Bronchial epithelial cell (primary cell): ENCODE measurements at places on chromosomes 5 and 9. TPM values are rescaled to one million over a fixed set of nuclear protein-coding genes. Genes with fewer than 3 reads are reported as not detected.

The BAAT gene
- 0.13 and 0.26 TPM in 2 replicates for total RNA-seq

DNA sequence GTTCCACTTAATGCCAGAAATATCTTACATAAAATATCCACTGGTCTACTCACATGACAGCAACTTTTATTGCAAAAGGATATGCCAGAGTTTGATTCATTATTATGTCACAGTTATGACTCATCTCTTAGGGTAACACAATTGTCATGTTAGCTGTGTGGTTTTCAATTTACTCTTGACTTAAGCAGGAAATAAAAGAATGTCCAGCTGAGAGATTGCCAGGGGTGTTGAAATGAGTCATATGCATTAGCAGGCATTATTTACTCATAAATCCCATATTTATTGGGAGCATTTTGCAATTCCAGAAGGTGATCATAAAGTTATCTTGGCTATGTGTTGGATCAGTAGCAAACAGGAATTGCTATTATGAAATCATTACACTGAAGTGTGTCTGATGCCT, 1164.6 kb upstream of the CDH18 start:
- peak; percentile 100 for DNase-seq

The SNX18 gene
- 25.8 and 42.1 TPM in 2 replicates for total RNA-seq

- DNase-seq, result no peak
These were observed 415.7 kb downstream of the PLK2 start for GRCh38 chr5:58044166-58044565.

DNA sequence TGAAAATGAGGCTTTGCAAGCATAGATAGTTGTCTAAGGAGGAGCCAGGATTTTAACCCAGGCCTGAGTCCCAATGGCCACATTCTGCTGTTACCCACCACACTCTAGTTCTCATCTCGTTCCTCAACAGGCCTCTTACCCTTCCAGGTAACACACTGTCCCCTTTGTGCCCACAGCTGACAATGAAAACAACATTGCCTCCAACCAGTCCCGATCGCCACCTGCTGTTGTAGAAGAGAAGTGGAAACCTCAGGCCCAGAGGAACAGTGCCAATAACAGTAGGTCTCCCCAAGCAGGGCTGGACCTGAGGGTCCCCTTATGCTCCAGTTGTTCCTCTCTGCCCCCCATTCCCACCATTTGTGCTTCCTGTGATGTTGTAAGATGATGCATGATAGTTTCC, 30.4 kb downstream of the AMBP start:
- peak; percentile 8 for DNase-seq

DNA sequence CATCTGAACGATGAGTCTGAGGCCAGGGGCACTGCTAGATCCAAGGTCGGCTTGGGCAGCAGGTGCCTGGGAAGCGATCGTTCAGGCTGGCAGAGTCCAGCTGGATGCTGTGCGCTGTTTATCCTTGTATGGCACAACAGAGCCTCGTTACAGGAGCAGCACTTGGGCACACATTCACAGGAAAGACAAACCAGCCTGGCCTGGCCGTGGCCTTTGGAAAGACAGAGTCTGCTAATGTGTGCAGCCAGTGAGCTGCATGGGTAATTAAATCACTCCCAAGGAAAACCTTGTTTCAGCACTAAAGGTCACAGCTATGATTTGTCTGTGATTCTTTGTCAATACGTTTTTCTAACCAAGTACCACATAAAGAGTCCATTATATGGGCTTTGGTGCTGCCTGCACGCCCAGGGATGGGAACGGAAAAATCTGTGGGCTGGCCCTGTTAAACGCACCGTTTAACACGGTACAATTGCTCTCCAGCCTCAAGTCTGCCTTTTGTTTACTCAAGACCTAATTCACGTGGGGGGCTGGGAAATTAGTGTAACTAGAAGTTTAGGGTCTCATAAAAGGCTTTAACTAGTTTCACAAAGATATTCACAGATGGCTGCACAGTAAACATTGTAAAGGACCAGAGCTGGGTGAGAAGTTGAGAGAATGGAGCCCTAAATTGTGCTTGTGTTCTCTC, 509.3 kb downstream of the KDM4C start:
- DNase-seq, result no peak

DNA sequence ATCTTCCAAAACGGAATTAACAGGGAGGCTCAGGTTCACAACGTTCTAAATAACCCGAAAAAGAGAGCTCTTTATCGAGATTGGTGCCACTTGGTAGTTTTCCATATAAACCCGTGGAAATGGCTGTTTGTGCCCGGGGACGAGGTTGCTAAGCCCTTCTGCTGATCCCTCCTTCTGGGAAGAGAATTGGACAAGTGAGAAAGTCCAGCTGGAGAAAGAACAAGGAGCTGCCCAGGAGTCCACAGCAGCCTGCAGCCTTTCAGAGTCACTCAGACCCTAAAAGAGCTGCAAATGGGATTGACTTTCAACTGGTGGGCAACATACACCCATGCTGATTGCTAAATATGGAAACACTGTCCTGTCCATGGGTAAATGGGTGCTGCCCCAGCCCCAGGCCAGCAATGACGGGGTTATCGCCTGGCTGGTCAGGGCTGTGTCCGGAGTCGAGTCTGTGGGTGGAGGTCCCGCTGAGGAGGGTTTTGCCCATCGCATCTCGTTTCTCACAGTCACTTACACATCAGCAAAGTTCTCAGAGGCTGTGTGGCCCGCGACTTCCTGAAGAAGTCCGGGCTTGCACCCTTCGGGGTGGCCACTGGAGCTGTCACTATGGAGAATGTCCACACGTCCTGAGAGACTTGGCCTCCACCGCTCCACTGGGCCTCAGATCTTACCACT, 40.7 kb upstream of the HSD17B3 start:
- no peak for DNase-seq

DNA sequence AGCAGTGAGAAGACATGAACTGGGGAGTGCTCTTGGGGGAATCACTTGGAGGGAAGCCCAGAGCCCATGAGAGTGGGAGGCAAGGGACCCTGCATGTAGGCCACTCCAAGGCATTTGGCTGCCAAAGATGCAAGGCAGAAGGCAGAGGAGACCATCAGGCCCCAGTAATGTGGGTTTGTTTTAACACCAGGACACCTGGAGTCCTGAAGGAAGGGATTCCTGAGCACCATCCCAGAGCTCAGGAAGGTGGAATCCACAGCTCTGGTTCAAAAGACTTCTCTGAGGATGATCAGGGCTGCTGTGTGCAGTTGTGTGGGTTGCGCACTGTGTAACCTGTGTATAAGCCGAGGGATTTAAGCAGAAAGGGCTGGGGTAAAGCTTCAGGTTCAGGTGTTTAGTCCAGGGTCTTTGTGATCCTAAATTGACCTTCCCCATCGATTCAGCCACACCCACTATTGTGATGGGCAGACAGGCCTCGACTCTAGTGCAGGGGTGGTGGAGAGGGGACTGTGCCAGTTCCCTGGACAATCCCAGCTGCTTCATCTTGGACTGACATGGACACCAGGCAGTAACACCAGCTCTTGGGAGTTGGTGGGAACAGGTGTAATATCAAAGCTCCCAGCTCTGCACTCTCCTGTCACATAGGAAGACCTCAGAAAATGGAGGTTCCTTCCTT, 11.0 kb downstream of the B4GALT7 start:
- no peak for DNase-seq

DNA sequence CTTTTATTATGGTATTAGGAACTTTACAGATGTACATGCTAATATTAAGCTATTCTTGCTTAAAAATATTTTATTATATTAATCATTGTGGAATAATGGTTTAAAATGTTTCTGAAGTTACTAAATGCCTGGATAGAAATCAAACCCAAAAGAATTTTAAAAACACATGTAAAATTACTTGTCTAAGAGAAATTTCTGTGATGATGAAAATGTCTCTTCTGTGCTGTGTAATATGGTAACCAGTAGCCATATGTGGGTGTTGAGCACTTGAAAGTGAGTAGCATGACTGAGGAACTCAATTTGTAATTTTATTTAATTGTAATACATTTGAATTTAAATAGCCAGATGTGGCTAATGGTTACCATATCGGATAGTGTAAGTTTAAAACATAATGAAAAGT, 66.7 kb upstream of the HSPB3 start:
- DNase-seq, result no peak

The PPP3R2 gene
- not detected in 2 replicates for total RNA-seq

The CBY3 gene
- total RNA-seq, result not detected in 2 replicates

DNA sequence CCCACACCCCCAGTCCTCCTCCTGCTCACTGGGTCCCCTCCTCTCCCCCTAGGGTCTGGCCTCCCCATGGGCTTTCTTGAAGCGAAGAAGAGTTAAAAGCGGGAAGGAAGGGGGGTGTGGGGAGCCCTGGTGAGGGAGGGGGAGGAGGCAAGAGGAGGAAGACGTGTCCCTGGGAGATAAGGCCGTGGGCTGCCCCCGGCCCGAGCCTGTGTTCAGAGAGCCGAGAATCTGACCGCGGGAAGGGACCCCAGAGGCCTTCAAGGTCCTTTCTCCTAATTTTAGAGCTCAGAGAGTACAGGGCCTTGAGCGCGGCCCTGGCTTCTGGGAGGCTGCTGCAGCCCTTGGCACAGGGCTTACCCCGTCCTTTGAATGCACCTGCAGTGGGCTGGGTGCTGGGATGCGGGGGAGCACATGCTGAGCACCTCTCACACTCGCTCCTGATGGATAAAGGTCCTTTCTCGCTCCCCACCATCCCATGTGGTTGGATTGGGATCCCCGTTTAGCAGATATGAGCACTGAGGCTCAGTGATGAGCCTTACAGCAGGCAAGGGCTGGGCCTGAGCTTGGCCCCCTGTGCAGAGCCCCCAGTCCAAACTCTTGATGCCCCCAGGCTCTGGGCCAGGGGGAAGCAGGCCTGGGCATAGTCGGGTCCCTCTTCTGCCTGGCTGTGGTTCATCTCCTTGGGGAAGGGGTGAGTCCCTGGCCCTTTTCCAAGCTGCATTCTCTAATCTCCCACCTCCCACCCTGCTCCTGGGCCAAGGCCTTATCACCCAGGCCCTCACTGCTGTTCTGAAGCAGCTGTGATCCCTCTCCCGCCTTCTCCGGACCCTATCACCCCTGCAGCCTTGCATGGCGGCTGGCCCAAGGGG, 5.9 kb downstream of the GFI1B start:
- no peak for DNase-seq

GRCh38 chr5:168940712-168941111, 360.2 kb downstream of the SLIT3 start:
- DNase-seq, result no peak

The DMRT2 gene
- 0.38 and 0.53 TPM in 2 replicates for total RNA-seq

- peak; percentile 76 for DNase-seq
These were observed 18.8 kb downstream of the SLC1A1 start for GRCh38 chr9:4508907-4509589.

GRCh38 chr5:145960848-145961600, 24.6 kb downstream of the SH3RF2 start:
- no peak for DNase-seq

The ADAMTSL2 gene
- not detected in 2 replicates for total RNA-seq

GRCh38 chr9:110414471-110414870, 76.8 kb upstream of the TXNDC8 start:
- no peak for DNase-seq

The SLC4A9 gene
- total RNA-seq, result 0.38 TPM in 1 of 2 replicates, not detected in the other

DNA sequence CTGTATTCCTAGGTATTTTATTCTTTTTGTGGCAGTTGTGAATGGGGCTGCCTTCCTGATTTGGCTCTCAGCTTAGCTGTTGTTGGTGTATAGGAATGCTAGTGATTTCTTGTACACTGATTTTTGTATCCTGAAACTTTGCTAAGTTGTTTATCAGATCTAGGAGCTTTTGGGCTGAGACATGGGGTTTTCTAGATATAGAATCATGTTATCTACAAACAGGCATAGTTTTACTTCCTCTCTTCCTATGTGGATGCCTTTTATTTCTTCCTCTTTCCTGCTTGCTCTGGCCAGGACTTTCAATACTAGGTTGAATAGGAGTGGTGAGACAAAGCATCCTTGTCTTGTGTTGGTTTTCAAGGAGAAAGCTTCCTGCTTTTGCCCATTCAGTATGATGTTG, 129.9 kb downstream of the DMXL1 start:
- DNase-seq, result no peak

The PCDHB8 gene
- under 0.01 TPM in 2 replicates for total RNA-seq

- DNase-seq, result no peak
These were observed 24.0 kb downstream of the NDUFS6 start for GRCh38 chr5:1824903-1825841.

- DNase-seq, result no peak
These were observed 651 bp downstream of the TTC1 start for GRCh38 chr5:160009591-160009989.

The FOXE1 gene
- 1.1 and 2.6 TPM in 2 replicates for total RNA-seq

The PNPLA7 gene
- total RNA-seq, result 0.26 TPM in 2 replicates

DNA sequence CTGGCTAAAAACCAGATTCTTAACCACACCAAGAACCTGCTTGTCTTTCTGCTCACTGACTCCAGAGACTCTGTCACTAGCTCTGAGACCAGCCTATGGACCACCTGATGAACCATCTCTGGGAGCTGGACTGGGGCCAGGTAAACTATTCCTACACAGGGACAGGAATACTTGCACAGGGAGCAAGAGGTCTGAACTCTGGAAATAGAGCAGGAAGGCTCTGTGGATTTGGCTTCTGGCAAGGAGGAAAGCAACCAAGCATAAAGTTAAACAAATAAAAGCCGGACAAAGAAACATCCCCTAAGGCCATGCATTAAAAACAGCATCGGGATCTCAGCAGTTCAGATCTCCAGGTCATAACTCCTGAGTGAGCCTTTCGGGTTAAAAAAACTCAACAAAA, 5.6 kb upstream of the SPARC start:
- DNase-seq, result no peak

DNA sequence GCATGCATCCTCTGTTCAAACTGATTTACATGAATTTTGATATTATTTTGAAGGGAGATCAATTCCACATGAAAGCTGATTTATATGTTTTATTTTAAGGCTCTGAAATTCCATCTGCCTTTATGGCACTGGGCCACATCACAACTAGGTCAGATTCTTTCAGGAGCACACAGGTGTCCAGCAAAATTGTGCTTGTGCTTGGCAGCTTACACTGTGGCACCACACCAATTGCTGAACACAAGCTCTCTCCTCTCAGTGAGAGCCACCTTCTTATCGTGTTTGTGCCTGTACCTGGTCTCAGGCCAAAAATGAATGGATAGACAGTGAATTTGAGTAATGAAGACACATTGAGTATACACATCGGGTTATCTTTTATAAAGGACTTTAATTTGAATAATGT, 200.4 kb downstream of the CDH10 start:
- DNase-seq, result no peak

DNA sequence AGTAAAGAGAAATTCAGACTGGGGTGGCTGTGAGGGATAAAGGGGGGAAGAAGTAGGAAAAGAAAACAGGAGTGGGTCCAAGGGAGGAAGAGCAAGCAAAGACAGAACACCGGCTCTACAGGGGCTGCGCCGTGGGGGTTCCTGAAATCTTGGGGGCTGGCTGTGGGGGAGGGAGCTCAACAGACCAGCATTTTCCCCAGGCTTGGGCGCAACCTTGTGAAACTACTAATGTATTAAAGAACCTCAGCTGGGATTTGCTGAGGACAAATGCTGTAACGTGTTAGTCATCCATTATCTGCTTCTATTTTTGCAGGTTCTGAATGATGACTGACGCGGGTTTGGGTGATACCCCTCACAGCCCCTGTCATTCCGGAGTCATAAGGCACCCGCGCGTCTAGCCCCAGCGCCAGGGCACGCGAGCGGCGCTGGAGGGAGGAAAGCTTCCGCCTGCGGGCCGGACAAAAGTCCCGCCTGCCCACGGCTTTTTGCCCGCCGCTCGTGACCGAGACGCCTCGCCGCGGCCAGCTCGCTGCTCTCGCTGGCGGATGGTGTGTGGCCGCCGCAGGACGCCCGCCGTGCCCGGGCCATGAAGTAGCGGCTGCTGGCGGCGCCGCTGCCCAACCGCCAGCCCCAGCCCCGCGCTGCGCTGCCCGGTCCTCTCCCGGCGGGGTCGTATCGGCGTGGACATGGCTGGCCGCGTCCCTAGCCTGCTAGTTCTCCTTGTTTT, 110.6 kb downstream of the PAM start:
- peak; percentile 82 for DNase-seq

- peak; percentile 74 for DNase-seq
These were observed at the start of gene FAM193B for GRCh38 chr5:177554474-177555111. FAM193B (minus strand) TSS chr5:177554563; CDS start chr5:177554458, 105 bp downstream.

The RECK gene
- total RNA-seq, result 1.3 and 1.4 TPM in 2 replicates

The CD72 gene
- 0.79 and 0.90 TPM in 2 replicates for total RNA-seq
